ENCODE measurements at places on chromosomes 11 and 22. TPM values are rescaled to one million over a fixed set of nuclear protein-coding genes. Genes with fewer than 3 reads are reported as not detected.

OLFML1 gene
- not detected for total RNA-seq

PRAME gene
- not detected for total RNA-seq

YIF1A gene
- total RNA-seq, result 84.8 TPM

LRRC4C gene
- total RNA-seq, result not detected

SLC22A6 gene
- not detected for total RNA-seq

CCDC81 gene
- total RNA-seq, result 1.1 TPM

RCN1 gene
- total RNA-seq, result 206 TPM

DNA sequence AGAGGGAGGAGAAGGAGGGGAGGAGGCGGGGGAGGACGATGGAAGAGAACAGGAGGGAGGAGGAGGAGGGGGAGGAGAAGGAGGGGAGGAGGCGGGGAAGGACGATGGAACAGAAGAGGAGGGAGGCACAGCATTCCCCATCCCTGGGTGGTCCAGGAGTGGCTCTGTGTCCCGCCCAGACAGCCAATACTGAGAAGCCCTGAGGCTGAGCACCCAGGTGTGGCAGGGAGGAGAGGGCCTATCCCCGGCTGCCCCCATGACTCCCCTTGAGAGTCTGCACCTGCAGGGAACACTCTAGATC, 717 bp downstream of the MRGPRE start:
- H3K27ac ChIP-seq, result no peak overlapping the region
- peaks cover 36% of the 10 kb centered on the region for H3K27me3 ChIP-seq
- no peak overlapping the region for H3K4me3 ChIP-seq
- DNase-seq, result no peak

GRCh38 chr11:63535734-63536133, 874 bp upstream of the PLAAT4 start:
- no peaks in the 10 kb centered on the region for H3K27me3 ChIP-seq
- H3K4me1 ChIP-seq, result peaks cover 40% of the 10 kb centered on the region
- DNase-seq, result no peak
- no peak overlapping the region for H3K27ac ChIP-seq
- no peak overlapping the region for H3K4me3 ChIP-seq

GRCh38 chr11:119578521-119579191, 150.3 kb downstream of the NECTIN1 start:
- no peak overlapping the region for H3K4me3 ChIP-seq
- H3K27ac ChIP-seq, result no peak overlapping the region
- no peaks in the 10 kb centered on the region for H3K36me3 ChIP-seq

DNA sequence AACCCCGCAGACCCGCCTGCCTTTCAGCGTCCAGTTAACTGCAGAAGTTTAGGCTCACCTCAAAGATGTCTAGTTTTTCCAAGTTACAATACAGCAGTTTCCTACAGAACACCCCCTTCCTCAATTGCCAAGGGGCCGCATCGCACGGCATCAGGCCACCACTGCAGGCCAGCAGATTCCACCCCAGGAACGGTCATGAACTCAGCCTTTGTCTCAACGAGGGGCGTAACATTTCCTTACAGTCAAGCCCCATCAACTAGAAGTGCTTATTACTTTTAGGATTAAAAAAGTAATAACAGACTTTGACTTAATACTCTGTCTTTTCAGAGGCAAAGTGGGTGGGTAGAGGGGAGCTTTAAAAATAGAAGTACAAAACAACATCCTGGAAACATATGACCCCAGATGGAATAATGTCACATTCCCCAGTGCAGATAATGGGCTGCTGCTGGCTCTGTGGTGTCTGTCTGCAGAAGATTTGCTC, 36.3 kb downstream of the PPP2R1B start:
- H3K36me3 ChIP-seq, result 0 out of 2 replicates have a peak, but pooled peaks cover 3% of the 10 kb centered on the region
- peaks cover 8% of the 10 kb centered on the region for H3K4me1 ChIP-seq
- no peaks in the 10 kb centered on the region for H3K27me3 ChIP-seq
- no peak for DNase-seq
- peak overlapping the region; percentile 5 for H3K27ac ChIP-seq
- H3K4me3 ChIP-seq, result no peak overlapping the region

GRCh38 chr11:43927070-43927469, 15.4 kb upstream of the C11orf96 start:
- no peak overlapping the region for H3K27ac ChIP-seq
- DNase-seq, result no peak
- no peaks in the 10 kb centered on the region for H3K36me3 ChIP-seq
- no peaks in the 10 kb centered on the region for H3K4me1 ChIP-seq
- no peak overlapping the region for H3K4me3 ChIP-seq

- no peaks in the 10 kb centered on the region for H3K36me3 ChIP-seq
- DNase-seq, result no peak
- no peak overlapping the region for H3K27ac ChIP-seq
Measured at GRCh38 chr11:93564895-93565294, 21.7 kb upstream of the SMCO4 start.

GRCh38 chr11:121059605-121060004, 35.7 kb downstream of the TBCEL start:
- no peak overlapping the region for H3K4me3 ChIP-seq
- H3K27me3 ChIP-seq, result no peaks in the 10 kb centered on the region
- no peaks in the 10 kb centered on the region for H3K4me1 ChIP-seq
- H3K27ac ChIP-seq, result no peak overlapping the region
- DNase-seq, result no peak
- H3K36me3 ChIP-seq, result 0 out of 2 replicates have a peak, but pooled peaks cover 25% of the 10 kb centered on the region

DNA sequence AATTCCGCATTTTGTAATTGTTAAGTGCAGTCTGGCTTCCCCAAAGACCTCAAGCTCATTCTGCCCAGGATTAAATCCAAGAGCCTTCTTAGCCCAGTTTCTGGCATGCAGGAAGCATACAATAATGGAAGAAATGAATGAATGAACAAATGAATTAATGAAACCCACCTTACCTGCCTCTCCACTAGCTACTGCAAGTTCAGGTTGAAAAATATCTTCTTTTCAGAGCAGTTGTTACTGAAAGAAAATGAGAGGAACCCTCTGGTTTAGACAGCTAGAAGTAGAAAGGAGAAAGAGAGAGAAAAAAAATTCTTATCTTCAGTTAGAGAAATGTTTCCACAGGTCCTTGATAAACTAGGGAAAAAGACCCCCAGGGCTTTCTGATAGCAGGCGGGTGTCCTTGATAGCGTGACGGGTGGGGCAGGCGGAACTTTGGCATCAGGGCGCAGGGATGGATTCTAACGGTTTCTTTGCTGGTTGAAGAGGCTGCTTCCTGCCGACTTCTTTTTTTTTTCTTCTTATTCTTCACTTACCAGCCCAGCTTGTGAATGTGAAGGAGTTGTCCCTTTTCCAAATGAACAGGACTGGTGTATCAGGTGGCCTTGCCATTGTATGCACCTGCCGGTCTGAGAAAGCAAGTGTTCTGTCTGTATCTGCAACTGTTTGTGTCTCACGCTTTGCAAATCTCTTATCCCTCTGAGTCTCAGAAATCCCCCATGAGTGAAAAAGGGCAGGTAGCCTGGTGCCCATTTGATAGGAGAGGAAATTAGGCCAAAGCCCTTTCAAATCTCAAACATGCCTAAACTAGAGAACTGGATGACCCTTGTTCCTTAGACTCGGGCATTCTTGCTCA, 10.0 kb downstream of the LMO2 start:
- H3K4me1 ChIP-seq, result no peaks in the 10 kb centered on the region
- no peak for DNase-seq
- peaks cover 65% of the 10 kb centered on the region for H3K27me3 ChIP-seq
- no peak overlapping the region for H3K27ac ChIP-seq
- no peaks in the 10 kb centered on the region for H3K36me3 ChIP-seq

GRCh38 chr22:49997932-49998717, 14.4 kb downstream of the IL17REL start:
- H3K27me3 ChIP-seq, result 0 out of 2 replicates have a peak, but pooled peaks cover under 1% of the 10 kb centered on the region
- no peak overlapping the region for H3K4me3 ChIP-seq
- DNase-seq, result no peak
- H3K27ac ChIP-seq, result no peak overlapping the region

DNA sequence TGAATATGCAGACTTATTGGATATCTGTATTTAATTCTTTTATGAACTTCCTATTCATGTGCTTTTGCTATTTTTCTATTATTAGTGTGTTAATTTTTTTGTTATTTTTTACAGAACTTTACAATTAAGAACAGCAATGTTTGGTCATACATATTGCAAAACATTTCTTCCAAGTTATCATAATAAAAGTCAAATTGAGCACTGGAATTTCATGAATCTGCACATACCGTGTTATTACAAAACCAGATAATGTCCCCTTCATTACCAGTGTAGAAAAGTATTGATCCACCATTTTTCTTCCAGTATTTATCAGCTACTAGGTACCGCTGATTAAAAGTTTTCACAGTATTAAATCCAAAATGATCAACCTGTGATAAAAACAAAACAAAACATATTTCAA, 40.5 kb downstream of the PRCP start:
- no peak for DNase-seq
- no peaks in the 10 kb centered on the region for H3K27me3 ChIP-seq
- H3K4me1 ChIP-seq, result peaks cover 27% of the 10 kb centered on the region
- H3K27ac ChIP-seq, result no peak overlapping the region
- no peaks in the 10 kb centered on the region for H3K36me3 ChIP-seq
- no peak overlapping the region for H3K4me3 ChIP-seq

DNA sequence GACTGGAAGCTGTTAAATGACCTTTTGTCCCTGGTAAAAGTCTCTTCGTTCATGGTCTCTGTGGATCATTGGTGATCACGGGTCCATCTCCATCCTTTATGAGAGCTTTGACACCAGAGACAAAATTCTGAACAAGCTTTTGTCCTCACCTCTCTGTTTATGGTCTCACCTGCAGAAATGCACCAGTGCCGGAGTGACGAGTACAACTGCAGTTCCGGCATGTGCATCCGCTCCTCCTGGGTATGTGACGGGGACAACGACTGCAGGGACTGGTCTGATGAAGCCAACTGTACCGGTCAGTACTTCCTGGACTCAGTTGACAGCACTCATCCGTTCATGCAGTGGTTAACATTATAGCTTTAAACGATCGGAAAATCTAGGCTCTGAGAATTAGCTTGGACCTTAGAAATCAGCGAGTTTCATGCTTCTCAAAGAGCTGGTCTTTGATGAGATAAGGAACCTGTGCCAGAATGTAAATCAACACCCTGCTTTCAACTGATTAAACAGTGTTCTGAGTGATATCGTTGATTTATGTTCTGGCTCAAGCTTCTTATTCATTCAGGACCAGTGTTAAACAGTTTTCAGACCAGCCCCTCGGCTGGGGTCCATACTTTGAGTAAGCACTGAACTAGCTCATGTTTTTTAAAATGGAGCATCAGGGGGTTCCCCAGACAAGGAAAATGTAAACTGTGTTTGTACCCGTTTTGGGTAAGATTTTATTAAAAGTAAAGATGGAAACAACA, 124.5 kb upstream of the SORL1-AS1 start:
- DNase-seq, result no peak
- H3K36me3 ChIP-seq, result no peaks in the 10 kb centered on the region
- no peak overlapping the region for H3K27ac ChIP-seq
- no peaks in the 10 kb centered on the region for H3K4me1 ChIP-seq
- peaks cover 89% of the 10 kb centered on the region for H3K27me3 ChIP-seq

GRCh38 chr22:24803064-24803542, 2.9 kb upstream of the SGSM1 start:
- H3K4me3 ChIP-seq, result no peak overlapping the region
- peaks cover 11% of the 10 kb centered on the region for H3K27me3 ChIP-seq
- peak; percentile 35 for DNase-seq
- no peak overlapping the region for H3K27ac ChIP-seq
- no peaks in the 10 kb centered on the region for H3K4me1 ChIP-seq

DNA sequence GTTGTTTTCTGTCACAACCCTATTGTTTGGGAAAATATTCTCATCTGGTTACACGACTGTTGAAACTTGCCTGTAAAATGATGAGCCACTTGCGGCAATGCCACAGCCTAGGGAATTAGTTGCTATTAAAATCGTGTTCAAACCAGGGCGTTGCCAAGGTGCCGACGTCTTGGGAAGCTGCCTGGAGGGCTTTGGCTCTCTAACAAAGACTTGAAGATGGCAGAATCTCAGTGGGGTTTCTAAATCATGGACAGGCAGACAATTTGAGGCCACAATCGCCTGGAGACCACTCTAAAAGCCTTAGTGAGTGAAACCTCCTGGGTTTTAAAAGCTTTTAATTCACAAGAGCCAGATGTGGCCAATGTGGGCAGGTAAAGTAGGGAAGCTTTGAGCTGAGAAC, 117.2 kb upstream of the BMAL1 start:
- H3K4me1 ChIP-seq, result no peaks in the 10 kb centered on the region
- no peak overlapping the region for H3K4me3 ChIP-seq
- H3K27me3 ChIP-seq, result no peaks in the 10 kb centered on the region
- no peak for DNase-seq

GRCh38 chr22:24996420-24996952, 44.0 kb downstream of the KIAA1671 start:
- no peaks in the 10 kb centered on the region for H3K27me3 ChIP-seq
- no peaks in the 10 kb centered on the region for H3K36me3 ChIP-seq
- H3K4me1 ChIP-seq, result peaks cover 60% of the 10 kb centered on the region
- H3K27ac ChIP-seq, result no peak overlapping the region

DNA sequence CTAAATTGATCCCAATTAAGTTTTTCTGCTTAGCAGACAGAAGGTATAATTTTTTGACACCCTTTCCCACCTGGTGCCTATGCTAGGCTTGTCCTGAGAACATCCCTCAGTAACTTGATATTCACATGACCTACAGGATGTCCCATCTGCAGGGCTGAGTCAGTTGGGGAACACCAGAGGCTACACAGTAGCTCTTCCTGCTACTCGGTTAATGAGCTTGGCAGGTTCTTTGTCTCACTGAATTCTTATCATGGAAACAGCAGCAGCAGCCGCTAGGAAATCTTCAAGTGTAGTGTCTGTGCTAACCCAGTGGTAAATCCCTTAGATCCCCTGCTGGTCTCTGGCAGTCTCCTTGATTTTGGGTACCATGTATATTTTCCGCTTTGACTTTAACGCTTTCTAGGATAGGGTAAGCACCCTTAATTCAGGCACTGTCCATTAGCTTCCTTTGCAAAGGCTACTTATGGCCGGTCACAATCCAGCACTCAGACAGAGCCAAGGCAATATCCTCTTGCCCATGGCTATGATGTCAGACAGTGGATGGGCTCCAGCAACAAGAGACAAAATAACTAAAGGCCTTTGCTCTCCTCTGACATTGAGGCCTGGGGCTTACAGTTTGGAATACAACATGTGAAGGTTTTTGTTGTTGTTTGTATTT, 8.5 kb downstream of the MRPL16 start:
- H3K4me1 ChIP-seq, result peaks cover 25% of the 10 kb centered on the region
- H3K36me3 ChIP-seq, result peaks cover 7% of the 10 kb centered on the region
- DNase-seq, result no peak
- H3K4me3 ChIP-seq, result no peak overlapping the region
- no peaks in the 10 kb centered on the region for H3K27me3 ChIP-seq

- H3K27ac ChIP-seq, result no peak overlapping the region
- no peak overlapping the region for H3K4me3 ChIP-seq
- H3K27me3 ChIP-seq, result no peaks in the 10 kb centered on the region
- peaks cover 37% of the 10 kb centered on the region for H3K4me1 ChIP-seq
- peak; percentile 33 for DNase-seq
Measured at GRCh38 chr11:86636275-86636674, 36.1 kb downstream of the ME3 start.

Data from PC-9 (cell line).